ENCODE measurements at places on chromosomes 13 and 19.

- DNase-seq: no peak
These were observed 268.1 kb downstream of the DNAJC15 start for GRCh38 chr13:43291287-43292060.

GRCh38 chr19:54206831-54207177, 6.1 kb downstream of the RPS9 start:
- DNase-seq: no peak

- no peak for DNase-seq
These were observed at the start of gene ZNF331 for GRCh38 chr19:53537521-53538377. Gene ZNF331, plus strand, starts transcription at chr19:53538145. Its CDS starts 31,232 bp downstream, at chr19:53569377.

DNA sequence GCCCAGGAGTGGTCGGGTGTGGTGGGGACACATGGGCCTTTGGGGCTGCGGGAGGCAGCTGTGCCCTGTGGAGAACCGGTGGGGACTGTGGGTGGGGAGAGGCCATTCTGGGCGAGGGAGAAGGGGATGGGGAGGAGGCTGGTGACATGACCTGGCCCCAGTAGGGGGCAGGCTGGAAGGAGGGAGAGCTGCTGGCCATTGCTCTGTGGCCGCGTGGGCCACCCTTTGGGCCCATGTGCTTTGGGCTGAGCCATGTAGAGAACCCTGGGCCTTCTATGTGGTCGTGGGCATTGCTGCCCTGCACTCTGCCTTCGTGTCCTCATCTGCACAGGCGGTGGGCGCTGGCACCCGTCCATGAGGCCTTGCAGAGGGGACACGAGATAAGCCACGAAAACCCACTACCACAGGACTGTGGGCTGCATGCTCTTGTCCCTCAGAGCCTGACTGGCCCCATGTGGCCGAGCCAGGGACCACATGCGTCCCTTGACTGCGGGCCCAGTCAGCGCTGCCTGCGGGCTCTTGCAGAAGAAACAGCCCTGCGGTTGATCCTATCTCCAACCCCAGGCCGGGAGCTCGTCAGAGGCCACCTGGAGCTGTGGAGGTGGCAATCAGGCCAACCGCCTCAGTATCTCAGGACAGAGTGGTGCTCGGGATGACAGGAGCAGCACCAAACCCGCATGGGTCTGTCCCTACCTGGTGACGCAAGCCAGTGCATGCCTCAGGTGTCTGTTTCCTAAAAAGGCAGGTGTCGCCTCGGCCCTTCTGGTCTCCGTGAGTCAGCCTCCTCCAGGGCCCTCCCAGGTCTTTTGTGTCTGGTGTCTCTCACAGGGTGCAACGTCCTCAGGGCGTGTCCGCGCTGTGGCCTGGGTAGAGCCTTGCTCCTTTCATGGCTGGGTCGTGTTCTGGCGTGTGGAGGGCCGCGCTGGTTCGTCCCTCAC, 14.3 kb downstream of the FZR1 start:
- DNase-seq: no peak

GRCh38 chr13:99265162-99265800, 7.1 kb upstream of the GPR18 start:
- no peak for DNase-seq

GRCh38 chr19:55461974-55462626, 658 bp upstream of the ISOC2 start:
- DNase-seq: no peak

DNA sequence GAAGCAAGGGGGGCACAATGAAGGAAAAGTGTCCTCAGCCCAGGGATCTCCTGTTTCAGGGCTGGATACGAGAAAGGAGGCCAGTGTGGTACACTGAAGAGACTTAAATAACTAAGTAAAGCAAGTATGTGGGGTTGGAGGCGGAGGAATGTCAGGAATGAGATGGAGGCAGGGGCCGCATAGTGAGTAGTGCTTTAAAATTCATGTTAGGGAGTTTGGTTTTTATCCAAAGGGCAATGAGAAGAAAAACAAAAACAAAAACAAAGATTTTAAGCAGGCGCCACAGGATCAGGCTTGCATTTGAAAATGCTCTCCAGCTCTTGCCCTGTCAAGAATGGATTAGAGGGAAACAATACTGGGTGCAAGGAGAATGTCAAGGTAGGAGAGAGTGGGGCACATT, 273.4 kb downstream of the DCLK1 start:
- peak; percentile 89 for DNase-seq

DNA sequence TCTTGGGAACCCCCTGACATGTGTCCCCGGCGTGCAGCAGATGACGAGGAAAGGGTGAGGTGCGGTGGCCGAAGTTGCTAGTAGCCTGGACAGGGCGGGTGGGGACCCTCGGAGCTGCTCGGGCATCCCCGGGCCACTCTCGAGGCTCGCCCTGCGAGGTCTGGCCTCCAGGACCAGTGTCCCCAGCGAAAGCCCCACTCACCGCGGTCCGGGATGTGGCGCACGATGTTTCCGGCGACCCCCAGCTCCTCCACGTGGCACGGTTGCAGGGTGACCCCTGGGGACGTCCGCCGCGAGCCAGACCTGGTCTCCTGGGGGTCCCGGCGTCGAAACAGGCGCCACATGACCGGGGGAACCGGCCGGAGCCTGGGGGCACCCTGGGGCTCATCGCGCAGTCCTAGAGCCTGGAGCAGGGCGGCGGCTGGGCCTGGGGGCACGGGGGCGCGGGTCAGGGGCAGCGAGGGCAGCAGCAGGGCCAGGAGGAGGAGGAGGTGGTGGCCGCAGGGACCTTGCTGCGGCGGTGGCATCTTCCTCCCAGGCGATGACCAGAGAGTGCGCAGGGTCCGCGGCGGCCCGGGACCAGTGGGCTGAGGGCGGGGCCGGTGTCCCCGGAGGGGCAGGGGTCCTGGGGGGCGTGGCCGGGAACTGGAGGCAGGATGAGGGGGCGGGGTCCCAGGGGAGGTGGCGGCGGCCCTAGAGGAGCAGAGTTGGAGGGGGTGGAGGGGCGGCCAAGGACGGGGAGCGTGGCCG, 26.0 kb downstream of the CERS1 start:
- no peak for DNase-seq

- no peak for DNase-seq
These were observed 1373.9 kb downstream of the OLFM4 start for GRCh38 chr13:54402495-54402894.

GRCh38 chr19:55368106-55368505, 2.2 kb downstream of the IL11 start:
- DNase-seq: no peak

DNA sequence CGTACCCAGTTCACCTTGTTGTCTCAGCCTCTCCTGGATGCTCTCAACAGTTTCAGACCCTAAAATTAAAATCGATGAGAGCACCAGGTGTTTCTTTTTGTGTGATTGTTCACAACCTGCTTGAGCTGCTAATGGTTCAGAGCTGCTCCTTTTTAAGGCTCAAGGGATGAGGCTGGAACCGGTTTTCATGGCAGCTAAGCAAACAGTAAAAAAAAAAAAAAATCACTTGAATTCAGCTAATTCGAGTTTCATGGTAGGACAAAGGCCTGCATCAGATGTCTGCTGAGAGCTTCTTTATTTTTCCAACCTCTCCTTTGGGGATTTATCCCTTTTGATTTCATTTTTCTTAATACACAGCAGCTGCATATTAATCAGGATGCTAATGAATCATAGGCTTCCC, 6.5 kb downstream of the SYCE2 start:
- no peak for DNase-seq

DNA sequence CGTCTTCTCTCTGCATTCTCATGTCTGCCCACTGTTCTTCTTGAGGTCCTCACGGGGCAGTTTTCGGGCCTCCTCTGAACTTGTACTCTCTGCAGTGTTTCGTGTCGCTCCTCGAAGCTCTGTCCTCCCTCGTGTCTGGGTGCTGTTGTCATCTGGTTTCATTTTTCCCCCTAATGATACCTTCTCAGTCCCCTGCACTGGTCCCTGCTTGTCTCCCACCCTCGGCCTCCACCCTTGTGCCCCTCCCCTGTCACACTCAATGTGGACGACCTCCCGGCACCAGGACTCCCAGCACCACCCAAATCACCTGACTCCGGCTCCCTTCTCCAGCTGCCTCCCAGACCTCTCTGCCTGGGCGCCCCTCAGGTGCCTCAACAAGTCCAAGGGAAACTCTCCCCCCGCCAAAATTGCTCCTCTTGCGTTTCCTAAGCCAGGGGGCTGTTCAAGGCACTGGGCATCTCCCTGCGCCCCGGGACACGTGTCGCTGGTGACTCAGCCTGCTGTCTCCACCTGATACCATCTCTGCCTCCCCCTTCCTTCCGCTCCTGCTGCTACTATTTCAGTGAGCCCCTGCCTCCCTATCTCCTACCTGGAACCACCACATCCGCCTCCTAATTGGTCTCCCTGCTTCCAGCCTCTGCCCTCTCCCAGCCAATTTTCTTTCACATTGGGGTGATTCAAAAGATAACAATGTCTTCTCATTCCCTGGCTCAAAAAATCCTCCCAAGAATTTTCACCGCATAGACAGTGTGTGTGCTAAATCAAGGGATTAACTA, 49.5 kb downstream of the RFX2 start:
- DNase-seq: no peak

DNA sequence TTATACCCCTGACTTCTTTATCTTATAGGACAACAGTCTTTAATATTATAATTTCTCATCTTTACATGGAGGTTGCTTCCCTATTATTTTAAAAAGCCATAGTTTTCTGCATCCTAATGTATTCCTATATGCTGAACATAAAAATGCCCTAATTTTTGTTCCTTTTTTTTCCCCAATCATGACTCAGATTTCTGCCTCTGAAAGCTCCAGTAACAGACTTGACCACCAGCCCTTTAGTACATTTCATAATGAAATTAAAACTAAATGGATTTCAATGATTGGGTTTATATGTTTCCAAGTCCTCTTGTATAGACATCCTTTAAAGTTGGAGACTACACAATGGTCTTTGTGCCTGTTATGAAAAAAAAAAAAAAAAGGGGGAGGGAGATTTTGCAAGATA, 712.5 kb downstream of the DIAPH3 start:
- DNase-seq: no peak

- DNase-seq: no peak
These were observed 79.5 kb downstream of the COG6 start for GRCh38 chr13:39734952-39735351.

DNA sequence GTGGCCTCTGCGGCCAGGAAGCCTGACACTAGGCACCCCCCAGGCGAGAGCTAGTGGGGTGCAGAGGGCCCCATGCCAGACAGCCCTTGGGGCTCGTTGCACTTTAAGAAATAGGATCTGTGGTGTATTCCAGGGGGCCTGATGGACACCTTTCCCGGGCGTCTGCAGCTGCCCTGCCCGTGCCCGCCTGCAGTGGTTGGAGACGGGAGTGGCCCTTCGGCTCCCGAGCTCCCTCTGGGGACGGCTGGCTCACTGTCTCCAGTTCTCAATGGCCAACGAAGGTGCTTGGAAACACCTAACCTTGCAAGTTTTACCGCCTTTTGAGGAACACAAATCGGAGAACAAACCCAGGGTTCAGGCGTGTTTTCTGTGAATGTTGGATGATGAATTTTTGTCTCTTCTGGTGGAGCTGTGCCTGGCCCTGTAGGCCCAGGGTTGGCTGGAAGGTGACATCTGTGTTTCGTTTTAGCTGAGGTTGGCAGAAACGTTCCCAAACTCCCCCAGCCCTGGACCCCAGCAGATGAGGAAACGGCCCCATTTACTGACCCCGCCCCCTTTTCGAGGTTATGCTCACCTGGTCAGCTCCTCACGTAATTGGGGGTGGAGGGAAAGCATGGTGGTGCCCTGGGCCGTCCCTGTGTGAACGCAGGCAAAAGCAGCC, 17.4 kb upstream of the NPAS1 start:
- no peak for DNase-seq

GRCh38 chr13:60267498-60268202, 103.9 kb upstream of the DIAPH3 start:
- DNase-seq: peak; percentile 25

- DNase-seq: no peak
These were observed at the start of gene GRIN3B for GRCh38 chr19:1000095-1000494. Gene GRIN3B, plus strand, starts transcription at chr19:1000419. Its CDS starts 19 bp downstream, at chr19:1000438.

DNA sequence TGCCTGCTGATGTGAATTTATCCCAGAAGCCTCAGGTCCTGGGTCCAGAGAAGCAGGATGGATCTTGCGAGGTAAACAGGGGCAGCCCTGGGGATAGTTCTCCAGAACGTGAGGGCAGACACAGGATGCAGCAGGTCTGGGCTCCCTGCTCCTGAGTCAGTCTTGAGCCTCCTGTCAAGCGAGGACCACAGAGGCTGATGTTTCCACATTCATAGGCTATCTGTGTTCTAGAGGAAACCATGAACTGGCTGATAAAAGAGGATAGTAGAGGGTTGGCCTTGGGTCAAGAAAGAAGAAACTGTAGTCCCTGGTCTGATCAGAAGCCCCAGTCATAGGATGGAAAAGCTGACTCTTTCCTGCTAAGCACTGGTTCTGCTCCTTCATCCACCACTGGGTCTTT, 2.2 kb downstream of the ZNF175 start:
- no peak for DNase-seq

Measured in iPS DF 19.7 (cell line).